Stimulated activated CD8-positive, alpha-beta memory T cell treated with anti-CD3 and anti-CD28 coated beads, Interleukin-12 subunit alpha, Interleukin-12 subunit beta, amount 100 ng/mL, for 4 hours (primary cell): ENCODE measurements at places on chromosomes 2 and 18.

GRCh38 chr2:105224444-105224843, 17.1 kb upstream of the GPR45 start:
- no peak for DNase-seq

DNA sequence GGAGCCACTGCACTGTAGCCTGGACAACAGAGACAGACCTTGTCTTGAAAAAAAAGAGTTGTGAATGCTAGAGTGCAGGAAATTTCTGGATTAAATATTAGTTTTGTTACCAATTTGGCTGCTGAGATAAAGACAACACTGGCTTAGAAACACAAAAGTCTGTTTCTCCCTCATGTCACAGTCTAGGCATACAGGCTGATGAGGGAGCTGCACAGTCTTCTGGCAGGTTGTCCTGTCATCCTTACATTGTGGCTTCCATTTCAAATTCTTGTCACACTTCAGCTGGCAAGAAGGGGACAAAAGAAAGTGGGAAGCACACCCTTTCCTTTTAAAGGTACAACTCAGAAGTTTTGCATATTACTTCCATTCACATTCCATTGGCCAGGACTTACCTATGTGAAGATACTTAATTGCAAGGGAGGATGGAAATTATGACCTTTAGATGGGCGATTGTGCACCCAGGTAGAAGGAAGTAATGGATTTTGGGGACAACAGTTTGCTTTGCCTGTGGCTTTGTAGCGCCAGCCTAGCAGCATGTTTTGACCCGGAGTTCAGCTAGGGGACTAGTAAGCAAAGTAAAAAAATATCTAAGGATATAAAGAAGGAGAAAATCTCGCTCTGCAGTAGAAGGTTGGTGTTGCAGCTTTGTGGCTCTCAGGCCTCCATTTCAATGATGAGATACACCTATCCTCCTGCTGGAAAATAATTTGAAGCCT, 55.9 kb downstream of the SPATS2L start:
- no peak for DNase-seq

DNA sequence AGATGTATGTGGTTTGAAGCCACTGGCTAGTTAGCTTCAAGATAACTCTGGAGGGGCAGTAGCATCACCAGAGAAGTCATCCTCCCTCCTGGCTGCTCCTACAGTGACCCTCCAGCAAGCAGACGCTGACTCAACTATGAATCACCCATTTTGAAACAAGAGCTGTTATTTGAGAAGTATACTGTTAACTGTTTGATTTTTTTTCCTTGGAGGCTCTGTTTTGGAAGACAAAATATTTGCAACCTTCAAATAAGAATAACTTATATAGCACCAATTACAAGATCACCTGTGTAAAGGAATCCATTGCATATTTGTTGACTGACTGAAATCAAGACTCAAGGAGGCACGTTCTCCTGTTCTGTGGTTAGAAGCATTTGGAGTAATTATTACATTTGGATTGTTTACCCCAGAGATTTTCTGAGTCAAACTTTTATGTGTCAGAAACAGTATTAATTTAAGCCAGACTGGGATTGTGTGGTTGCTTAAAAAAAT, 313.8 kb downstream of the MTX2 start:
- DNase-seq = no peak

GRCh38 chr2:30276455-30276911, 45.1 kb downstream of the LBH start:
- DNase-seq = no peak

DNA sequence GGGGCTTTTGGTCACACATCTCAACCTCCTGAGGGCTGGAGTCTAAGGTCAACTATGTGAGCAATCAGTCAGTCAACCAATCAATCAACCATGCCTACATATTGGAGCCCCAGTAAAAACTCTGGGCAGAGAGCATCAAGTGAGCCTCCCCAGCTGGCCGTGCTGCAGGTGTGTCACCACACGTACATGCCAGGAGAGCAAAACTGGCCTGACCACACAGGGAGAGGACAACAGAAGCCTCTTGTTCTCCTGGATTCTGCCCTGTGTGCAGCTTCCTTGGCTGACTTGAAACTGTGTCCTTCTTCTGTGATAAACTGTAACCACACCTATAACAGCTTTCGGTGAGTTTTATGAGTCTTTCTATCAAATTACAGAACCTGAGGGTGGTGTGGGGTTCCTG, 25.9 kb downstream of the GPR35 start:
- DNase-seq = no peak

- DNase-seq = no peak
These were observed 5.6 kb downstream of the IKZF2 start for GRCh38 chr2:213145715-213146242.

- DNase-seq = no peak
These were observed 18.1 kb downstream of the CCDC141 start for GRCh38 chr2:179031731-179032408.

DNA sequence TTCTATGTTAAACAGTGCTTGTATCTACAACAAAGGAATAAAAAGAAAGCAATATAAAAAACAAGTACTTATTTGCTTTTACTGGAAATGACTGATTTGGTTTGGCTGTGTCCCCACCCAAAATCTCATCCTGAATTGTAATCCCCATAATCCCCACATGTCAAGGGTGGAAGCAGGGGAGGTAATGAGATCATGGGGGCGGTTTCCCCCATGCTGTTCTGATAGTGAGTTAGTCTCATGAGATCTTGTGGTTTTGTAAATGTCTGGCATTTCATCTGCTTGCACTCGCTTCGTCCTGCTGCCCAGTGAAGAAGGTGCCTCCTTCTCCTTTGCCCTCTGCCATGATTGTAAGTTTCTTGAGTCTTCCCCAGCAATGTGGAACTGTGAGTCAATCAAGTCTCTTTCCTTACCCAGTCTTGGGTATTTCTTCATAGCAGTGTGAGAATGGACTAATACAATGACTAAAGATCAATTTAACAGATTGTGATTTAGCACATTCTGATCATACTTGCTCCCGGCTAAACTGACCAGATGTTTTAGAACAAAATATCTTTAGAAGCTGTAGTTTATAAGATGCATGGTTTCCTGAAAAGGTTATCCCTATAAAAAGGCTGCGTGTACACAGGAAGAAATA, 19.9 kb downstream of the PTH2R start:
- no peak for DNase-seq

- no peak for DNase-seq
These were observed 170.2 kb downstream of the TPGS2 start for GRCh38 chr18:36658611-36659010.

- DNase-seq = no peak
These were observed 24.2 kb downstream of the MYT1L start for GRCh38 chr2:2306878-2307277.

DNA sequence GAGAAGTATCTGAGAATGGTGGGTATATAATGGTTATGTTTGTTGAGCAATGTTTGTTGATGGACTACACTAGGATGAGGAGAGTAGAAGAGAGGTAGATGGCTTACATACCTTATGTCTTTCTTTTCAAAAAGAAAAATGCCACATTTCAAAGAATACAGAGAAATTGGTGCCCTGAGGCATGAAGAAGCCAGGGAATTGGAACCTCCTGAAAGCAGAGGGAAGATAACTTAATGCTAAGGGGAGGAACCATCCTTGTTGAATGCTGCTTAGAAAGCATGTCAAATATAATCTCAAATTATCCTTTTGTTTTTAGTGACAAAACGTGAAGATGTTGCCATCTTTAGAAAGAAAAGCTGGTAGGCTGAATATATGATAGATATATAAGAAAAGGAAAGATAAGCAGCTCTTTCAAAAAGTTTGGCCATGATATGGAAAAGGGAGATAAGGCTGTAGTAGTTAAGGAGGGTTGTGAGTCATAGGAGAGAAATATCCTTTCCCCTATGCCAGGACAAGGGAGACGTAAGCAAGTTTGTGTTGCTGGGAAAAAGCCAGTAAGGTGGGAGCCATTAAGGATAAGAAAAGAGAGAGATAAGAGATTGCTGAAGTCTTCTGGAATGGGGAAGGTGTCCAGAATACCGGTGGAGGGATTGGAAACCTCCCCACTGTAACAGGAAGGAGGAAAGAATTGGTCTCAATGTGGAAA, 66.3 kb downstream of the SCN2A start:
- DNase-seq = no peak

- DNase-seq = no peak
These were observed 559 bp downstream of the MYL12A start for GRCh38 chr18:3248062-3248657.

DNA sequence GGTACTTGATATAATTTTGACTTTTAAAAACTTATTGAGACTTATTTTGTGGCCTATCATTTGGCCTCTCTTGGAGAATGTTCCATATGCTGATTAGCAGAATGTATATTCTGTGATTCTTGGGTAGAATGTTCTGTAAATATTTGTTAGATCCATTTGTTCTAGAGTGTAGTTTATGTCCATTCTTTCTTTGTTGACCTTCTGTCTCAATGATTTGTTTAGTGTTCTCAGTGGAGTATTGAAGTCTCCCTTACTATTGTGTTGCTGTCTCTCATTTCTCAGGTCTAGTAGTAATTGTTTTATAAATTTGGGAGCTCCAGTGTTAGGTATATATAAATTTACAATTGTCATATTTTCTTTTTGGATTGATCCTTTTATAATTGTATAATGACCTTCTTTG, 349.6 kb upstream of the CWC22 start:
- DNase-seq = no peak

- no peak for DNase-seq
These were observed 97.3 kb upstream of the CHAC2 start for GRCh38 chr2:53670331-53670730.

GRCh38 chr18:75809926-75810255, 382.4 kb upstream of the SMIM21 start:
- no peak for DNase-seq

- no peak for DNase-seq
These were observed 270.4 kb downstream of the LRATD1 start for GRCh38 chr2:14902953-14903352.
